ENCODE measurements at places on chromosomes 2 and 18.

- no peak for DNase-seq
These were observed 91.5 kb upstream of the CD226 start for GRCh38 chr18:70039186-70039585.

- no peak for DNase-seq
These were observed 88.4 kb upstream of the STK17B start for GRCh38 chr2:196259507-196260481.

DNA sequence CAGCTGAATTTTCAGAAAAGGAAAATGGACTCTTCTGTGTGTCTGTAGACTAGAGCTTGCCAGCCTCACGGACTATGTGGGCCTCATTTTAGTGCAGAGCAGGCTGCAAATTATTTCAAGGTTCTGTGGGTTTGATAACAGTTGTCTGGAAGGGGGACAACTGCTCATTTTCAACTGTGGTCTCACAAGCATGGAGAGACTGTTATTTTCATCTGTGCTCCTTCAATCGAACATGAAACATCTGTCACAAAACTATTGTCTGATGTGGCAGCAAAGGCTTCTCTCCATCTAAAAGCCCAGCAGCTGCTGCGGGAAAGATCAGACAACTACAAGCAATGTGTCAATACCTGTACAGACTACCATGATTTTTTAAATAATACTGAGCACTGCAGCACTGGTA is 211.8 kb downstream of the LRRTM4 start:
- DNase-seq, result no peak

GRCh38 chr18:23994361-23994902 is 20.1 kb upstream of the TTC39C start:
- no peak for DNase-seq

GRCh38 chr2:69538872-69539548 is 101.8 kb upstream of the NFU1 start:
- DNase-seq, result no peak

GRCh38 chr2:143553261-143553660 is 424.0 kb downstream of the ARHGAP15 start:
- DNase-seq, result no peak

DNA sequence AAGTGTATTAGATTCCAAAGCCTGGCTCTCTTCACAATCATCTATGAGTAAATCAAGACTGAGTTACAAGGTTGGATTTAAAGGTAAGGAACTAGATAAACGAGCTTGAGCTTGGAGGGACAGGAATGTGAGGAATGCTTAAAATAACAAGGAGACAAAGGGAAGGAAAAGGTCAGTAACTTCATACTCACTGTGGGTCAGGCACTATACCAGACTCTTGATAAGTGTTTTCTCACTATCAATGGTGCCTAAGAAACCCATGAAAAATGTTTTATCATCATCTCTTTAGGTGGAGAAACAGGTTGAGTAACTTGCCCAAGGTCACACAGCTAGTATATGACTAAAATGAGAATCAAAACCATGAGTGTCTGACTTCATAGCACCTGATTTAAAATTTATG is 212.1 kb downstream of the CDH2 start:
- DNase-seq, result no peak

DNA sequence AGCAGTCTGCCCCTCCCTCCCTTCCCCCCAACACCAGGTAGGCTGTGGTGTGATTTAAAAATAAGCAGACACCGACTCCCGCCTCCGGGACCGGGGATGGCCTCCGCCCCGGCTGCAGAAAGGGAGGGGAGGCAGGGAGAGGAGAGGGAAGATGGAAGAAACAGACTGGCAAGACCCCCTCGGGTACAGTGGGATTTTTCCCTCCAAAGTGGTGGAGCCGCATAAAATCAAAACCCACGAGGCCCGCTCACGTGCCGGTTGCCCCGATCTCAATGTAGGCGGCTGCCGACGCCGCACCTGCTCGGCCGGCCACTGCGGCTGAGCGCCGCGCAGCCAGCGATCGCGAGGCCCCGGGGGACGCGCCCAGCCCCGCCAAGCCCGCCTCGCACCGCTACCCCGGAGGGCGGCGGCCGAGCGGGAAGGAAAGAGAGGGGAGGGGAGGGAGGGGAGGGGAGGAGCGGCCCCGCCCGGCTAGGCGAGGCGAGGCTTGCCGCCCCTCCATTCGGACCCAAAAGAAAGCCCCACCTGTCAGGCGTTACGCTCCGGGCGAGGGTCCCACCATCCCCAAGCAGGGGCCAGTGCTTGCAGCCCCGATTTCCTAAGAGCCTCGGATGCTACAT is 811 bp downstream of the ADD2 start:
- DNase-seq, result no peak

GRCh38 chr18:78526923-78527711 is 452.5 kb upstream of the SALL3 start:
- no peak for DNase-seq

- no peak for DNase-seq
These were observed 38.1 kb upstream of the SLC3A1 start for GRCh38 chr2:44237221-44237620.

DNA sequence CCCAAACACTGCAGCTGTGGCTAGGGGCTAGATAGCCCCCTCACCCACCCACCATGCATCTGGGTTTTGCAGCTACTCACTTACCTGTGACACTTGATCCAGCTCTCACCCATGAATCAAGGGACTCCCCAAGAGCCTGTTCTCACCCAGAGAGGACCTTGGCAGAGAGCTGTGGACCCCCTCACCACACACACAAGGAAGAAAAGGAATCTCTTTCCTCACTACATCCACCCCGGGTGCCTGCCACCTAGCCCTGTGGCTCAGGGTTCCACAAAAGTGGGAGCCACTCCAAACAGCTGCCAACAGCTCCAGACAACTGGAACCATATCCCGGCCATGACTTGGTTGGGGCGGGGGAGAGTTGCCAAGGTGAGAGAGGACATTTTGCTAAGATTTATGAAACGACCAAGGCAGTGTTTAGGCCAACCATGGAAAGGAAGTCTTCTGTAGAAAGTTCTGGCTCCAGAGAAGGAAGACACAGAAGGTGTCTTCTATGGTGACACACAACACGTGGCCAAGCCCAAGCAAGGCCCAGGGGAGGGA is 522.1 kb upstream of the RAB6C start:
- no peak for DNase-seq

DNA sequence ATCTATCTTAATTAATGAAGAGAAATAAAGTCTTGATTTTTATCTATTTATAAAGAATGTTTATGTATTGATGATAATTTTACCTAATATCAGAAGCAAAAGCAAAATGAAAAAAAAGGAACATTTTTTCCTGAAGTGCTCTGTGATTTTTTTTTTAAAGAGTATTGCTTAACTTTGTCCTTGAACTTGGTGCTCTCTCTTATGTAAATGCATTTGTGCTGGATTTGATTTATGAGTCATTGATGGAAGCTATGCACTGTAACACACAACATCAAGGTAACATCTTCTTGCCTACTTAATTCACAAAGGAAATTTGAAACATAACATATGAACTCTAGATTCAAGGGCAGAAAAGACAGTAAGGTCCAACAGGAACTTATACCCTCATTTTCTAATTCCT is 312.9 kb upstream of the CDH19 start:
- no peak for DNase-seq

GRCh38 chr2:216807857-216808272 is 52.0 kb downstream of the TNP1 start:
- DNase-seq, result no peak

DNA sequence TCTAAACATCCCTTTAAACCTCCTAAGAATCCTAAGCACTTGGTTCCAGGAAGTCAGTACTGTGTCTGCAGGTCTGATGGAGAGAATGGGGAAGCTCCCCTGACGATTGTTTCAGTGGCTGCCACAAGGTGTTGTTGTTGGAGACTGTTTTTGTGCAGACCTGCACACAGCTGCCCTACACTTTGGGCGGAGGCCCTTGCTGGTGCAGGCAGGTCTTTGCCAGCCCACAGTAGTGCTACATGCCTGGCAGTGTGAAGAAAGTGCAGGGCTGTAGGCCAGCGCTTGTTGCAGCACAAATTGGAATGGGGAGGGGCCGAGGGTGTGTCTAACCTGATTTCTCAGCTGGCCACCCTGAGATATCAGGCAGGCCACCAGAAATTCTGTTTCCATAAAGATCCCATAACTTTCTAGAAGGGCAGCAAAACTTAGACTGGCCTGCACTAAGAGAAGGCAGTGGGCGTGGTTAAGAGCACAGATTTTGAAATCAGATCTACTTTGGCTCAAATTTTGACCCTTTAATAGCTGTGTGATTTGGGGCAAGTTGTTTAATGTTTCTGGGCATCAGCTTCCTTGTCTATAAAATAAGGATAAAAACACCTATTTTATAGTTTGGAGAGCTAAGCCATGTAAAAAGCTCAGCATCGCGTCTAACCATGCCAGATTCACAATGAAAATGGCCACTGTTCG is 83.7 kb upstream of the SLC1A4 start:
- DNase-seq, result no peak

DNA sequence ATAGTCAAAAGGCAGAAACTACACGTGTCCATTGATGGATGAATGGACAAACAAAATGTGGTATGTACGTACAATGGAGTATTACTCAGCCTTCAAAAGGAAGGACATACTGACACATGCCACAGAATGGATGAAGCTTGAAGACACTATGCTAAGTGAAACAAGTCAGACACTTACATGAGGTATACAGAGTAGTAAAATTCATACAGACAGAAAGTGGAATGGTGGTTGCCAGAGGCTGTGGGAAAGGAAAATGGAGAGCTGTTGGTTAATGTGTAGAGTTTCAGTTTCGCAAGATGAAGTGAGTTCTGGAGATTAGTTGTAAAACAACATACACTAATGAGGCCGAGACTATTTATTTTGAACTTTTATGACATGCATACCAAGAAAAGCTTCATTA is 67.4 kb upstream of the EPB41L3 start:
- no peak for DNase-seq

DNA sequence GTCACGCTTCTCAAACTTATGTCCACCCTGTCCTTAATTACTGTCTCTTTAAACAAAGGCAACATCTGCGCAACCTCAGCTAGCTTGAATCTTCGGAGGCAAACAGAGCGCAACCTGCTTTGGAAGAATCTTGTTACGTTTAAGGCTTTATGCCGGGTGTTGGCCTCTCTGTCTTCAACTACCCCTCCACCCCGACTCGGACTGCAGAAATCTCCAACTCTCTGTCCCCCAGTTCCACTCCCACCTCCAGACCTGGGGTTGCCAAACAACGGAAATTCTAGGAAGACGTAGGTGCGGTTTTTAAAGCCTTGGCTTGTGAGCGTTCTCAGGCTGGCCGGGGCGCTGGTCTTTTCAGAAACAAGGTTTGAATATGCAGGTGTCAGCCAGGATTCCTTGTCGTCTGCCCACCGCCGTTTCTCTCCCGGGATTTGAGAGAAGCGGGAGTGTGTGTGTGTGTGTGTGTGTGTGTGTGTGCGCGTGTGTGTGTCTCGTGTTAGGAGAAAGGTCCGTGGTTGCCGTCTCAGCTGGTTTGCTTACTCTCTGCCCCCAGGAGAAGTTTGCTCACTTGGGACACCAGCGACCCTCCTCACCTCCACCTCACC is 1.1 kb upstream of the ONECUT2 start:
- no peak for DNase-seq

- DNase-seq, result peak; percentile 43
These were observed 650.5 kb downstream of the GALR1 start for GRCh38 chr18:77899972-77900754.

- no peak for DNase-seq
These were observed 99.6 kb downstream of the PRPF40A start for GRCh38 chr2:152617456-152618192.

- no peak for DNase-seq
These were observed 88.5 kb upstream of the UXS1 start for GRCh38 chr2:106282462-106283170.

- DNase-seq, result no peak
These were observed 439.8 kb upstream of the TMEFF2 start for GRCh38 chr2:192634557-192634956.

GRCh38 chr2:170822290-170823087 is 5.8 kb downstream of the GAD1 start:
- no peak for DNase-seq

DNA sequence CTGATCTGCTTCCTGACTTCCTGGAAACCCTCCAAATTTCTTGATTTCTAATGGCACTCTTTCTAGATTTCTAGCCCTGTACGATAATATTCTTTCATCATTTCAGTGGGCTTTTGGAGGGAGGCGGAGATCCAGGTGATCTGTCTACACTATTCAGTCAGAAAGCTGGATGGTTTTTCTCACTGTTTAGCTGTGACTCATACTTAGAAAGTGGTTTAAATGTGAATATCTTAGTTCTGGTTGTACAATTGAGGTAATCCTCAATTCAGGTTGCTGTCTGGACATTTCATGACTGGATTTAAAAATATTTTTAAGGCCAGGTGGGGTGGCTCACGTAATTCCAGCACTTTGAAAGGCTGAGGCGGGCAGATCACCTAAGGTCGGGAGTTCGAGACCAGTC is 20.8 kb downstream of the SEH1L start:
- DNase-seq, result no peak

Measured in caudate nucleus (tissue), 63 donors.